ENCODE measurements at places on chromosomes 5 and 9. TPM values are rescaled to one million over a fixed set of nuclear protein-coding genes. Genes with fewer than 3 reads are reported as not detected.

The UTP15 gene
- 19.5 TPM for polyA plus RNA-seq

The SPINK6 gene
- polyA plus RNA-seq: not detected

The PNPLA7 gene
- 0.23 TPM for polyA plus RNA-seq

The C9 gene
- not detected for polyA plus RNA-seq

The GPR151 gene
- not detected for polyA plus RNA-seq

- no peak for DNase-seq
Observed at GRCh38 chr9:131398204-131398603, 4.3 kb downstream of the PRRC2B start.

GRCh38 chr9:125646621-125647100, 60.3 kb downstream of the MAPKAP1 start:
- peak; percentile 34 for DNase-seq

DNA sequence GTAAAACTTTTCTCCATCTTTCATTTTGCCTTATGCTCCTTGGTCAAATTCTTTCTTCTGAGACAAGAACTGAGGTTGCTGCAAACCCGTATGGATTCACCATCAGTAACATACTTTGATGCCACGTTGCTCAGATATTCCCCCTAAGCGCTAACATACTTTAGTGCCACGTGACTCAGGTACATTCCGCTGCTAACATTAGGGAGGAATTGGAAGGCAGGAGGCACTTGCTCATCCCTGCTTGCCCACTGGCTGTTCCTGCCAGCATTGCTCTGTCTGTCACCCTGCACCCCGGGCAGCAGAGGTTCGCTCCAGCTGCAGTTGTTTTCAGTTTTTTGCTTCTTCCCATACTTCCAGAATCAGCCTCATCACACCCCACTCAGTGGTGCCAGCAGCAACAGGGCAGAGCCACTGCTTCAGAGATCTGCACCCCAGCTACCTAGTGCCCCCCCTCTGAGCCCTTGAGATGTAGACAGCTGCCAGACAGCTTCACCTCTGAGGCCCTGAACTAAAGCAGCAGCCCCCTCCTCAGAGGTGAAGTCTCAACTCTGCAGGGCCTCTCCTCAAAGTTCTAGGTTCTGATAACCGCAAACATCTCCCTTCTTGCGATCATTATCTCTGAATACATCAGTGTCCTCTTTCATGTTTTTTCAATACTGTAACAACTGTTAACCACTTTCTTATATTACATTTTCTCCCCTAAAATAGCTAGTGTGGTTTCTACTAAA, 228.0 kb upstream of the KIF2A start:
- no peak for DNase-seq

GRCh38 chr5:81405126-81405891, 11.4 kb upstream of the ACOT12 start:
- no peak for DNase-seq

GRCh38 chr5:75651575-75652238, 40.5 kb downstream of the ANKDD1B start:
- no peak for DNase-seq

DNA sequence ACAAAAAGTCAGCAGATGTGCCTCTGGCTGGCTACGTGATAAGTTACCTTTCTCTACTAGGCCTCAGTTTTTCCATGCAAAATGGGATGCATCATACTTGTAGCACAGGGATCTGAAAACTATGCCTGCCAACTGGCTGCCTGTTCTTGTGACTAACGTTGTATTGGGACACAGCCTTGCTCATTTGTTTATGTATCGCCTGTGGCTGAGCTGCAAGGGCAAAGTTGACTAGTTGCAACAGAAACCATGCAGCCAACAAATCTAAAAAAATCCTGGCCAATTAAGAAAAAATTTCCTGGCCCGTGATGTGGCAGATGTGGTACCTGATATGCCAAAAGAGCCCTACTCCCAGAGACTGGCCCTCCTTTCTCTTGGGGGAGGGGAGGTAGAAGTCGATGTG, 131.3 kb downstream of the SEC61B start:
- peak; percentile 99 for DNase-seq

GRCh38 chr5:107532169-107532878, 138.4 kb downstream of the EFNA5 start:
- DNase-seq: peak; percentile 70
